ENCODE measurements at places on chromosomes 11 and 22. TPM values are rescaled to one million over a fixed set of nuclear protein-coding genes. Genes with fewer than 3 reads are reported as not detected.

CPT1B gene
- total RNA-seq, result 10.3 TPM

CARD16 gene
- 16.0 TPM for total RNA-seq

RFPL2 gene
- not detected for total RNA-seq

CDC42BPG gene
- 9.7 TPM for total RNA-seq

MOGAT2 gene
- 9.6 TPM for total RNA-seq

ALDH3B1 gene
- 2.1 TPM for total RNA-seq

PLXNB2 gene
- 68.8 TPM for total RNA-seq

APOBEC3B gene
- 3.1 TPM for total RNA-seq

VSIG10L2 gene
- 0.39 TPM for total RNA-seq

EHF gene
- total RNA-seq, result 25.9 TPM

KRTAP5-2 gene
- total RNA-seq, result 3.1 TPM

CCDC81 gene
- 2.3 TPM for total RNA-seq

HIPK3 gene
- total RNA-seq, result 139 TPM

ST14 gene
- 18.3 TPM for total RNA-seq

MUC5AC gene
- total RNA-seq, result 0.39 TPM

PACSIN3 gene
- 33.6 TPM for total RNA-seq

CBLIF gene
- not detected for total RNA-seq

MS4A6A gene
- total RNA-seq, result 33.6 TPM

RBMXL2 gene
- not detected for total RNA-seq

INS gene
- total RNA-seq, result not detected

ZNF280B gene
- 0.59 TPM for total RNA-seq

NLRP14 gene
- total RNA-seq, result 0.20 TPM

LSP1 gene
- 18.5 TPM for total RNA-seq

CD3G gene
- total RNA-seq, result 0.10 TPM

PARVA gene
- total RNA-seq, result 23.0 TPM

C22orf42 gene
- not detected for total RNA-seq

OR51B4 gene
- not detected for total RNA-seq

SCGB1C1 gene
- total RNA-seq, result not detected

SIRT3 gene
- 8.0 TPM for total RNA-seq

PLAAT5 gene
- 8.2 TPM for total RNA-seq

All from skin of body (tissue), 3 donors.